ENCODE measurements at places on chromosomes 2 and 18.

GRCh38 chr2:149538138-149538833 lies 49.3 kb downstream of the MMADHC start:
- no peak for DNase-seq

- DNase-seq, result no peak
Observed at GRCh38 chr2:20104900-20105545, 53.6 kb upstream of the LAPTM4A start.

DNA sequence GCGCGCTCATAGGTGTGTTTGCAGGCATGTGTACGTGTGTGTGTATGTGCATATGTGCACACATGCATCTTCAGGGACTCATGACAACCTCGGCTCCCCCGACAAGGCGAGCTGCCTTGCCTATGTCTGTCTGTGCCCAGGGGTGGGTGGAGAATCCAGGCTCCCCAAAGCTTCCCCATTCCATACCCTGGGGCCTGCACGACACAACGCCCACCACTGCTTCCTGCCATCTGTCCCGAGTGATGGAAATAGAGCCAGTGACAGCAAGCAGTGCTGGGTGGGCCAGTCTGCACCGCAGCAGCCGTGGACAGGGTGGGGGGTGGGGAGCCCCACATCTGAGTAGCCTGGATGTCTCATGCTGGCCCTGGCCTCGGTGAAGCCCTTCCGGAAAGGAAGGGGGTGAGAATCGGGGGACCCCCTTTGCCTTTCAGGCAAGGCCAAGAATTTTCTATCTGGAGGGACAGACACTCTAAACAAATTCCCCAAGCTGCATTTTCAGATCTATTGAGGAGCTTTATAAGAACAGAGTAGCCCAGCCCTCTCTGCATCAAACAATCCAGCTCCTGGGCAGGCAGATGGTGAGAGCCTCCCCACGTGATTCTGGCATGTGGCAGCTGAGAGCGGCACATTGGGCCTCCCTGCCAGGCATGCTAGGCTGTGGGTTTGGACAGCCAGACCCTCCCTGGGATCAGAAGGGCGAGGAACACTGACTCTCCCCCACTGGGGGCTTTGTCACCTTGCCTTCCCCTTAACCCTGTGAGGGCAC lies 4.9 kb downstream of the KCNIP3 start:
- DNase-seq, result no peak

DNA sequence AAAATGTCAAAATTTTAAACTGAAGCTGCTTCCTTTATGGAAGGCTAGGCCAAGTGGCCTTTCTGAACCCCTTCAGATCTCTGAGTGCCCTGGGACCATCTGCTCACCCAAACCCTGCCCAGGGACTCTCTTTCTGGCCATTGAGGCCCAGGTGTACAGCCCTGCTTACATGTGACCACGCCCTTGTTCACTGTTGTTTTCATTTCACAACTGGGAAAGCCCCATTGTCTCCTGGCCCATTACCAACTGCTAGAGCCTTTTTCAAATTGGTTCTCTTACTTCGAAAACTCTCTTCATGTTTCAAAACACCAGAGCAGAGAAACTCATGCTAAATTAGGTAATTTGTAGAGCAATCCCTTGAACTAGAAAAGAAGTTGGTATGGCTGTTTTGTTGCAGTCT lies 219.5 kb upstream of the TANK start:
- DNase-seq, result no peak

DNA sequence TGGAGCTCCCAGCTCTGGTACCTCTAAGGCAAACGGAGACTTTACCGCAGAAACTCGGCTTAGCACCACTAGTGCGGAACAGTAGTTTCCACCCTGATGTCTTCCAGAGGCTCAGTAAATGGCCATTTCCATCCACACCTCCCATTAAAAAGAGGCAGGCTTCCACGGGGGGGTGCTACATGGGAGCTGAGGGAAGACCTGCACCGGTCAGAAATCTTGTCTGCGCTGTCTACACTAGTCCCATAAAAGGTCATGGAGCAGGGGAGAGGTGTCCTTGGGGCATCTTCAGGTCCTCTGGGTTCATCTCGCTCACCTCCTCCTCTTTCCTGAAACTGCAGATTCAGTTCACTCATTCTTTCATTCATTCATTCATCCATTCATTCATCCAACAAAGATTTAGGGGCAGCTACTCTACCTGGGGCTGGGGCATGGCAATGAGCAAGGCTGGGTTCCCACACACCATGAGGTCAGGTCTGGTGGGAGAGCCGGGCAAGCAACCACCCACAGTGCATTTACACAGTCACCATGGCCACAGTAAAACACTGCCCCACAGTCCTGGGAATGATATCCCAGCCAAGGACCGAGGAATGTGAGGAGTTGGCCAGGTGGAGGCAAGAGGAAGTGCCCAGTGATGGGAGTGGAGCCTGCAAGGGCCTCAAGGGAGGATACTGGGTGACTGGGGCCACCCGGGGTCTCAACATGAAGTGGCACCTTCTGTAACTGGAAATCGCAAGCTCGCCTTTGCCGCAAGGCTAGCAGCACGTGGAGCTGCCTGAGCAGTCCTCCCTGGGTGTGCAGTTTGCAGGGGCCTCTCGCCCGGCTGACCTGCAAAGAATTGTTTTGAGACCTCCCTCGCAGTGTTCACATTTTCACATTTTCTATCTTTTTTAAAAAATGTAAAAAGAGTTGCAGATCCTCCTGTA lies 180.2 kb upstream of the RAB6C start:
- DNase-seq, result no peak

GRCh38 chr18:2657788-2658458 lies 2.4 kb downstream of the SMCHD1 start:
- DNase-seq, result no peak

DNA sequence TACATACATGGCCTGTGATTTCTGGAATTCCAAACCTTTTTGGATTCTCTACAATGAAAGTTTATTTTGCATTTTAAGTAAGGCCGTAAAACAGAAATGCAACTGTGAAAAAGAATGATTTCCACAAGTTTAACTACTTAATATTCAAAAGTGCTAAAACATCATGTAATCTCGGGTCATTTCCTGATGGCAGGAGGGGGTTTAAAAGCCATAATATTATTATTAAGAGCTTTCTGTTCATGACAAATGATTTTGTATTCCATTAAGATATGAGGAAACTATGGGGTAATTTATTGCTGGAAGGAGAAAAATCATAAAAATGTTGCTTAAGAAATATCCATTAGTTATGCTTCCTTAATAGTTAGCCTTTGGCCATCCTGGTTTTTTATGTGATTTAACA lies 65.7 kb downstream of the COL4A3 start:
- no peak for DNase-seq

Measured in stimulated activated CD8-positive, alpha-beta memory T cell treated with anti-CD3 and anti-CD28 coated beads, Interleukin-15, amount 100 ng/mL, for 24 hours (primary cell).